ENCODE measurements at places on chromosomes 3 and 15.

DNA sequence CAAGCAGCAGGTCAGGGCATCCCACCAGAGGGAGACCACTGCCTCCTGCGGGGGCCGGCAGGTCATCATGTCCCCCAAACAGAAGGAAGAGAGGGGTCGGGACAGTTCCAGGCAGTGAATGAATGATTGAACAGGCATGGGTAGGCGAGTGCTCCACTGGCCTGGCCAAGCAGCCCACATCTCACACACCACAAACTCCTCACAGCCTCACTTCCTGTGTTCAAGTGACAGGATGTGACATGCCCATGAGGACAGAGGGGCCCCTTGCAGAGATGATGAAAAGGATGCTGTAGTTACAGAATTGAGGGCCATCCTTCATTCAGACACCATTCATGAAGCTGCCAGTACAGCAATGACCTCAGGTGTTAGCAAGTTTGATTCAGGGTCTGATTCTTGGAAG is 3.7 kb downstream of the IQSEC1 start:
- DNase-seq, result peak; percentile 31

DNA sequence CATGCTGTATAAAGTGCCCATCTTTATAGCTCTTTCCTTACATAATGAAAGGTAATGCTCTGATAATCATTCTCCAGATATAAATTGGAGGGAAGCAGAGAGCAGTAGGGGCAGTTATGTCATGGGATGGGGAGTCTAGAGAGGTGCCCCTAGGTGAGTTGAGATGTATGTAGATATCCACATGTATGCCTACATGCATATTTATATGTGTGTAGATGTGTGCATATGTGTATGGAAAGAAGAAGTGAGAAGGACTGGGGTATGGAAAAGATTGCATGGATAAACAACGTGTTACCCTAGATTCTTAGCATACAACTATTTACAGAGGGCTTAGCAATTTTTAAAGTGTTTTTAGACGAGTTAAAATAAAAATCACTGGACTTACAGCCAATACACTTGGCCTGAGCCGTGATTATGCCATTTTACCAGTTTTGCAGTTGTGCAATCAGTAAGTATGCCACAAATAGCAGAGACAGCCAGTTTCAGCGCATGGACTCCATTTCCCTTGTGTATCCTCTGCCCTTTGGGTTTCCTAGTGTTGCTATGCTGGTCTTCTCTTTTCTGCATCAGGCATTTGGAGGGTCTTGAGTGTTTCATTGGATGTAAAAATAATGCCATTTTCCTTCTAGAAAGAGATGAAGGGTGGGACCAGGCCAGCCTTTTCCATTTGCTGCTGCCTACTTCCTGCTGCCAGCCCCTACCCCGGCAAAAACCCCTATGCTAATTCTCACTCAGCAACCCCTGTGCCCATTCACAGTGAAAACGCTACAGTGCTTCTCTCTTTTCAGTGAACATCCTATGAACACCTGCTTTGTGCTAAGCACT is 199.4 kb upstream of the NR2E3 start:
- DNase-seq, result no peak

- no peak for DNase-seq
Observed at GRCh38 chr15:34665498-34666116, 82.2 kb upstream of the GOLGA8B start.

- no peak for DNase-seq
Observed at GRCh38 chr15:64877435-64877834, 34.3 kb upstream of the ANKDD1A start.

- DNase-seq, result peak; percentile 56
Observed at GRCh38 chr15:75758071-75758872, 45.6 kb upstream of the CSPG4 start.

DNA sequence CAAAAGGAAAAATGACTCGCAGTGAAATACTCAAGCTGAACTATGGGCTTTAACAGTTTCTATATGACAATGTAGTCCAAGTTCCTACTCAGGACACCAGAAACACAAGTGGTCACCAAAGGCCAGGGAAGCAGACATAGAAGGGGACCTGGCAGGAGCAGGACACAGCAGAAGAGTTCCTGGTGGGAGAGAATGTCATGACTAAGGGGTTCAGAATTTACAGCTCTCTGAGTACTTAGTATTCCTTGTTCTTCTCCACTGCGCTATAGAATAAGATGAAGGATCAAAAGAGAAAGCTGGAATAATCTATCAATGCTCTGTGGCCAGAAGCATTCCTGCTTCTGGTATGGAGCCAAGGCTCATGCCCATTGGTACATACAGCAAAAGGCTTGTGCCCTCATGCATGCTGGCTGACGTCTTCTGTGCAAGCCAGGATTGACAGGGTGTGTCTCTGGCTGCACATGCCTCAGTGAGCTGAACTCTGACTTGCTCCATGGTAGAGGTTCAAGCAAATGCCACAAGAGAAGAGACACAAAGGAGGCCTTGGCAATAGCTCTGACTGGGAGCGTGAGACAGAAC is 128.7 kb upstream of the SLC2A2 start:
- no peak for DNase-seq

DNA sequence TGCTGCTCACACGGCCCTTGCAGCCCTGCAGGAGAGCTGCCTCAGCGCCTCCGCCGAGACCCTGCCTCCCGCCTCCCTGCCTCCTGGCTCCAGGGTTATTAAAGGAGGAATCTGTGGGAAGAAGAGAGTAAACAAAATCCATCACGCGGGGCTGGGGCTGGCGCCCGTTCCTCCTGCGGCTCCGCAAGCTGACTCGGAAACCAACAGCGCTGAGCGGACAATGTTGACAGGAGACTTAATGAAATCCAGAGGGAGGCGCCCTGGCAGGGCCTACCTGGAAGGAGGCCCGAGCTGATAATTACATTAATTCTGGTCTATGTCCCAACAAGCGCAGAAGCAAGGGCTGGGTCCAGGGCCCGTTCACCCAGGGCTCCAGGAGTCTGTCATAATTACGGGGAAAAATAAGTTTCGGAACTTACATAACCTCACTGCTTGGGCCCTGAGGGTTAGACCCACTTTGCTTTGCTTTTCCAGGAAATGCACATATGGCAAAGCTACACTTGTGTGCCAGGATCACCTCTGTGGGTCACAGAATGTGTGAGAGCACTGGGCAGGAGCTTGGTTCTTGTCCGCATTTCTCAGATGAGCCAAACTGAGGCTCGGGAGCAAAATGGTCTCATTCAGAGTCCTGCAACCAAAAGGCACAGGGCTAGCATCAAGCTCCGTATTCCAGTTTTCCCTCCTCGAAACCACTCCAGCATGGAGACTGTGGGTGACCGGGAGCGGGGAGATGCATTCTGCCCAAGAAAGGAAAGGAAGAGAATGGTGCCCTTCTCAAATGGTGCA is 43.8 kb upstream of the SLC6A6 start:
- DNase-seq, result no peak

DNA sequence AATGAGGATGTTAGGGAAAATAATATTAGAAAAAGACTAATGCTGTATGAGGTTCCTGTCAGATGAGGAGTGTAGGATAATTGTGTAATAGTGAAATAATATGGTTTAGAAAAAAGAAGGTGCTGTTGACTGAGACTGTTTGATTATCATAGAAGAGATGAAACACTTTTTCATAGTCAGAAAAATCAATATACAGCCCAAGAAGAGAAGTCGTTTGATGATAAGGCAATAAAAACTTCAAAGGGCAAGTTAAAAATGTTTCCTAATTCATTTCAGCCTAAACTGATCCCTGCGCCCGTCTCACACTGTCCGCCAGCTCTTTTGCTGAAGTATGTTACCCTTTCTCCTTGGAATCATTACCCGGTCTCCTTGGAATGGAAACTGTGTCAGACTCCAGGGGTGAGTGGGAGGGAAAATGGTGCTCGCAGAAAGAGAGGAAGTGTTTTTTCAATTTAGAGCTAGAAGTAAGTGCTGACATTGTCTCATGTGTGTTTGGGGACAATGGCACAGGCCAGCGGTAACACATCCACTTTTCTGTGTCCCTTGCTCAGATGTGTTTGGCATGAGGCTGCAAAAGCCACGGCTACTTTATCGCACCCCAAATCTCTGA is 23.6 kb downstream of the DUT start:
- no peak for DNase-seq
